ENCODE measurements at places on chromosomes 1 and 21.

- DNase-seq, result no peak
Measured at GRCh38 chr1:209672705-209673630, 2.2 kb upstream of the G0S2 start.

DNA sequence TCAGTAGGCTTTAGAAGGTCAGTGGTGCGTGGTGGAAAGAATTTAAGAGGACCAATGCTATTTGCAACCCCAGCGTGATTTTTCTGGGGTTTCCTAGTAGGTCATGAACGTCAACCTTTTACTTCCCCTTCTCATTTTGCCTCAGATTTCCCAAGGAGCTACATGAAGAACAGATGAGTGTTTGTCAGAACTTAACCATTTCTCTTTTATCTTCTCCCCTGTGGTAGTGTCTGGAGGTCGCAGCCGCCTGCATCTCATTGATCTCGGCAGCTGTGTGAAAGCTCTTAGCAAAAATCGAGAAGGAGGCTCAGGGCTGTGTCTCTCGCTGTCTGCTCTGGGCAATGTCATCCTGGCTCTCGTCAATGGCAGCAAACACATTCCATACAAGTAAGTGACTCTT is 491.1 kb downstream of the KIF26B start:
- no peak for DNase-seq

DNA sequence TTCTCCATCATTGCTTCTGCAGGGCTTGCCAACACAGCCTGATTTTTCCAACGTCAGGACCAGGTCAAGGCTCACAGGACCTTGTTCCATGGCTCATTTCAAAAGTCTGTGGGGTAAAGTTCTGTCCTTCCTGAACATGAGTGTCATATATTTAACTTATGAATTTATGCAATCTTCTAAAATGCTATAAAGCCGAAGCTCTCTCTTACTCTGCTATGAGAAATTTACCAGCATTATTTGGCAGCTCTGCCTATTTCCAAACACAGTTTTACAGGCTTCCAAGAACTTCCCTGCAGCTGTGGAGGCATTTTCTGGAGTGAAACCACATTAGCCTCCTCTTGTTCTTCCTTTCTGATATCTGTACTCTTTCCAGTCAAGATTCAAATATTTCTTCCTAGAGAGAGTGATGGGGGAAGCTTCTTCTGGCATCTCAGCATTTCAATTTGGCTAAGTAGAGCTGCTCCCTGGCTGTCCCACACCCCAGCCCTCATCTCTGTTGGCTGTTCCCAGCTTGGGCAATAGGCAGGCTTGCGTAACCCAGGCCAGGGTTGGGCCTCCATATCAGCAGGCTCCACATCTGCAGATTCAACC is 15.6 kb upstream of the HMGCS2 start:
- DNase-seq, result no peak

DNA sequence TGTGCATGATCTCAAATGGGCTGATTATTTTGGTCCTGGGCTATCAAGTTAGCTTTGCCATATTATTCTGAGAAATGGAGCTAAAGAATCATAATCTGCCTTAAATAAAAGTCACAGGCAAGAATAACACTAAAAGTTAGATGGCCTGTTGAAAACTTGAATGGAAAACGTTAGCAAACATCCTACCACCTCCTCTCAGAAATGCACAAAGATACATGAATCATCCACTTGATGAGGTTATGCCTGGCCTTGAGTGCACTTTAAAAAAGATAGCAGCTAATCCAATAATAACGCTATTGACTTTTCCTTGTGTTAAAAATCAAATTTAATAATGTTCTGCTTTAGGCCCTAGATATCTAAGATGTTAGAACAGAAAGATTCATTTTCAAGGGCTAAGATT is 108.0 kb downstream of the KCNJ6 start:
- DNase-seq, result no peak

DNA sequence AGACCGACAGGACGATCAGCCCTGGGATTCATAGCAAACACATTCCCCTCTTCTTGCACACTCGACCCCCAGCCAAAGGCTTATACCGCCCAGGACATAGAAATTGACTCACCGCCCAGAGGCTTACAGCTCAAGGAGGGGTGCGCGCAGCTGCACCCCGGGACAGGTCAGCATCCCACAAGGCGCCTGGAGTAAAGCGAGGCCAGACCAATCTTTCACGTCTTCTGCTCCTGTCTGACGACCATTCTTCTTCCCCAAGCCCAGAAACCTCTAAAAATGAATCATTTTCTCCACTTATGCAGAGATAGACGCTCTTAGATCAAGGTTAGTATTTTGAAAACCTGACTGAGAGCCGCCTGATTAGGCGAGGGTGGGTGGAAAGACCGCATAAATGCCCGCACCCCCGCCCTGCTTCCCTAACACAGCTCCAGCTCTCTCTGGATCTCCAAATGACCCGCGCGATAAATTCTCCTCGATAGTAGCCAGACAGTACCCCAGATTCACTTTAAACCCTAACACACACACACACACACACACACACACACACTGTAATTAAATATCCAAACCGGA is 1.9 kb upstream of the LHX8 start:
- DNase-seq, result no peak
